ENCODE measurements at places on chromosomes 3 and 15.

GRCh38 chr3:142947352-142947751, 16.1 kb downstream of the PAQR9 start:
- DNase-seq, result no peak

- no peak for DNase-seq
Measured at GRCh38 chr3:197311591-197311990, 13.2 kb upstream of the DLG1 start.

GRCh38 chr3:40456279-40456939, 730 bp upstream of the RPL14 start:
- DNase-seq, result no peak

DNA sequence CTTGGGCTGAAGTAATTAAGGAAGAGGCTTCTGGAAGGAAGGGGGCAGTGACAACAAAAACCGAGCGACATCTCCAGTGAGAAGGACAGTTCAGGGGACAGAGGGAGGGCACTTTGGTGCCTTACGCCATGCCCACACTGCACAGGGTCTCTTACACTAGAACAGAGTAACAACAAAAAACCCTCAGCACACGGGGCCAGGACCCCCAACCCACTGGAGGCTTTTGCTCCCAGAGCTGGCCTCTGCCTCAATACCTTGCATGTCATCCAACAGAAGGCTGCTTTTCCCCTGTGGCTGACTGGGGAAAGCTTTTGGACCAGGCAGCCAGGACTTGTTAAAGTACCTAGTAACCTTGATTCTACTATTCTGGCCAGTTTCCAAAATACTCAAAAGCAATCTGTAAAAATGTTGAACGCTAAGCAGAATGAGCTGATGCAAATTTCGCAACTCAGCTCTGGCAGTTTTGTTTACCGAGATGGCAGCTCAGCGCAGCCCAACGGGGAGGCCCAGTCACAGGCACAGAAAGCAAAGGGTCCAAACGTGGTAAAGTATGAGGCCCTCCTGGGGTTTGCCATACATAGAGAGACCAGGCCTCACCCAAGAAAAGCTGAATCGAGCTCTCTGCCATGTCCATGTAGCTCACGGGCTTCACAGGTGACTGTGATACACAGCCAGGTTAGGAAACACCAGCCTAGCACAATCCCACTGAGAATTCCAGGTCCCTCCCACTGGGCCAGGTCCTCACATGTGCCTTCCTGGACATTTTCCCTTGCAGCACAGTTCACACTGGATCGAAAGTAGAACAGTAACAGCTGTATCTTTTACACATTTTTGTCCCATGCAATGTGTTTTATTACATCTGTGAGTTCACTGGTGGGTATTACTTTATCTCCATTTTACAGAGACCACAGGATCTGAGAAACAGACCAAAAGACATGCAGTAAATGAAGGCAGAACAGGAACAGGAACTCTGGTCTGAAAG, 6.0 kb downstream of the CHCHD4 start:
- DNase-seq, result no peak

DNA sequence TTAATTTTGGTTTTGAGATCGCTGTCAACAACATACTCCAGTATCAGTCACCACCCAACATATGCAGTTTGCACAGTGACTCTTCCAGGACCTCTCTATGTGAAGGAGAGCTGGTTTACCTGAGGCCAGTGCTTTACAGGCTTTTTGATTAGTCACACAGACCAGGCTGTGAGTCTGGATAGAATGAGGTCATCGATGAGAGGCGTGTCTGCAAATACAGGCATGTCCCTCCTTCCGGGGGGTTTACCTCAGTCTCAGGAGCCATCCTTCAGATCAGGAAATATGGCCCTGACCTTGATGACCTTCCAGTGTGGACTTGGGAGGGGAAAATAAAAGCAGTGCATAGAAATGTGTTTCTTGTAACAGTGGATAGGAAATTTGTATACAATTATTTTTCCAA, 46.9 kb downstream of the KBTBD12 start:
- DNase-seq, result no peak

DNA sequence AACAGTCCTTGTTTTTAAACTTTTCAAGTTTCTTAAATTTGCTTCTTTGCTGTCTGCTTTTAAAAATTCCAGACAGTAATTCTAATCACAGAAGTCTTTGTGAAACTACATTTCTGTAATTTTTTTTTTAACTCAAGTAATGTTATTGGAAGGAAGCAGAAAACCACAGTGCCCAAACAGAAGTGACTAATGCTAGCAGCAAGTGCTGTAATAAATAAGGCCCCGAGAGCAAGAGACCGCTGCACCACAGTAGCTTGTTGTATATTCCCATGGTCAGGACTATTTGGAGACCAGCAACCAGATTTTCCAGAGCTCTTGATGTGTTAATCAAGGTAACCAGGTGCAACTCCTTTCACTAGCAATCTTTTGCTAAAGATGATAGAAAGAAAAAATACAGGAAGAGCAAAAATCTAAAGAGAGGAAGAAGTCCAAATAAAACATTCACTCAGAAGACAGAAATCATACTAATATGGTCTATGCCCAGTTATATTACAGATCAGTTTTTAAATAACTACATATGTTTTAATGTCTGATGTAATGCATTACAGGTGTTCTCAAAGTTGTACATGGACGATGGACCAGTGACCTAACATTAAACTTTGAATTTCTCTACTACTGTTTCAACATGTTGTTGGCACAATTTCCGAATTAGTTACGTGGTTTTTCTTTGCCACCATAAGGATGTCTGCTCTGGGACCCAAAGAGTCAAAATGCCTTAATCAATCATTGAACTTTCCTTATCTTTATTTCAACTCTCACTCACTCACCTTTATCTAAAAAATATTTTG, 36.4 kb downstream of the WWTR1 start:
- DNase-seq, result no peak

DNA sequence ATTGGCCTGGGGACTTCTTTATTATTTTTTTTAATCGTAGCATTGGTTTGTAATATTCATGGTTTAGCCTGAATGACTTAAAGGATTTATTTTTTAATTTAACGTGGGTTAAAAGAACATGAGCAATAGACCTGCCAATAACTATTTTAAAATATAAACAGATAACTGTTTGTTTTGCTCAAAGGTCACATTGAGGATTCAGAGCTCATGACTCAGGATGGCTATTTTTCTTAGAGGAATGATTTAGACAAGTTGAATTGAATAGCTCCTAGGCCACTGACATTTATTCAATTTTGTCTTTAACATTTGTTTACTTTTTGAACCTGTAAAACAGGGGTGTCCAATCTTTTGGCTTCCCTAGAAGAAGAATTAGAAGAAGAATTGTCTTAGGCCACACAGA, 68.5 kb downstream of the ITPR1 start:
- no peak for DNase-seq

- peak; percentile 50 for DNase-seq
Measured at GRCh38 chr3:157999246-157999645, 107.0 kb downstream of the SHOX2 start.

DNA sequence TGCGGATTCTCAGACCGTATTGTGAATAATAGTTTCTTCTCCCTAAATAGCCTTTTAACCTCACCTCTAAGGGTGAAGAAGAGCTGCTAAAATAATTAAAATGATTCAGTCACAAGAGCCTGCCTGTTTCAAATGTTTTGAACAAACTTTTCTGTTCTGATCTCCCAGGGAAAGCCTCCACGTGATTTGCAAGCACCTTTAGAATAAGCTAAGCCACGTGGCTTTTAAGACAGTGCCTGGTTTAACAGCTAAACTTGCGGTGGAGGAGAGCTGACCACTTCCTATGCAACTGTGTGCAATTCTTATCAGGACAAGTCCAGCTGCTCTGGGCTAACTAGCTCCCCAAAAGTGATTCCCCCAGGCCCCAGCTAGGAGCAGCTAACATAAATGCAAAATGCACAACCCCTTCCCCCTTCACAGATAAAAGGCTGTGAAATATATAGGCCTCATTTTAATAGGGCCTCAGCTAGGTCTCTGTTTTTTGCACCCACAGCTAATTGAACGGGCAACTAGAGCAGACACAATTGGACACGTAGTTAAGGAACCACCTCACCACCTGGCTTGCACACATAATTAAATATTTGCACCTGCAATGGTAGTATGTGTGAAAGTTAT, 401.2 kb upstream of the NR2F2 start:
- DNase-seq, result no peak

- no peak for DNase-seq
Measured at GRCh38 chr3:190210608-190211007, 89.9 kb upstream of the P3H2 start.

DNA sequence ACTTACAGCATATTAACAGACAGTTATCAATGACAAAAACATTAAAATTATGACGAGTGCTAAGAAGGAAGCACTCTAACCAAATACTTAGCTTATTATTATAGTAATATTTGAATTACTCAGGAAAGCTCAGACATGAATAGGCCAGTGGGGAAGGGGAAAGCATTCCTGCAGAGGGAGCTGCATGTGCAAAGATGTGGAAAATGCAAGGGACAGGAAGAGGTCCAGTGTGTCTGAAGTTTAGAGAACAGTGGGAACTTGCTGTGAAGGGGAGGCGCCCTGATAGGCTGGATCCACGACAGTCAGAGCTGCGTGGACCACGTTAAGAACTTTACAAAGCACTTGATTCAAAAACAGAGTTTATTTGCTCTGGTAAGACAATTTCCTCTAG, 1.2 kb upstream of the SPICE1 start:
- DNase-seq, result peak; percentile 31

DNA sequence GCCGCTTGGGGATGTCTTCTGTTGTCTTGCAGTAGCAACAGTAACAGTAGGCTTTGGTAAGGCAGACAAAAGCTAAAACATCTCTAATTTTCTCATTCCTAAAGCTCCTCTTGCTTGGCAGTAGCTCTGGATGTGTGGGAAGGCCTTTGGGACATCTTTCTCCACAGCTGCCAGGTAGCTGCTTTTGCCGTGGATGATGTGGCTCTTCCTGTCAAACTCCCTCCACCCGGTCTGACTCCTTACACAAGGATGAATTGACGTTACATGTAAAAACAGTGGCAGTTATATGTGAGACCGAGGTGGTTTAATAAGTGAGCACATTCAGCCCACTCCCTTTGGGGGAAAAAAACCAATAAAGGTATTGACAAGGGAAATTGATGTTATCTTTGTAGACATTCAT, 309.1 kb downstream of the TUSC7 start:
- DNase-seq, result no peak

- no peak for DNase-seq
Measured at GRCh38 chr3:23425410-23425809, 222.3 kb downstream of the UBE2E2 start.

DNA sequence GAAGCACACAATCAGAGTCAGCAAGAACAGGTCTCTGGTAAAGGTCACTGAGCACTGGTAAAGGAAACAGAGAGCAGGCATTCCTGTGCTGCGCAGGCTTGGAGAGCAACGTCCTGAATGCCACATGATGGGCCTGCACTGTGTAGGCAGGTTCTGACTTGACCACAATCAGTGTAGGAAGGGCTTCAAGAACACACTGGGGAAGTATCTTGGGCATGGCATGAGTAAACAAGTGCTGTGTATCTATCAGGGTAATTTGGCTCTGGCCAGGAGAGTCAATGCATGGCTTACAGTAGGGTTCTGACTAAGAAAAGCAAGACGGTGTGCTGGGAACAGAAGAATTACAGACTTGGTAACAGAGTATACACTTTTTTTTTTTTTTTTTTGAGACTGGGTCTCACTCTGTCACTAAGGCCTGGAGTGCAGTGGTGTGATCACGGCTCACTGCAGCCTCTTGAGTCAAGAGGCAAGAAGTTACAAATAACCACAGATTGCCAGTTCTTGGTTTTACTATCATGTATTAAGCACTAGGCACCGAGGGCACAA, 30.6 kb downstream of the TBC1D2B start:
- no peak for DNase-seq

DNA sequence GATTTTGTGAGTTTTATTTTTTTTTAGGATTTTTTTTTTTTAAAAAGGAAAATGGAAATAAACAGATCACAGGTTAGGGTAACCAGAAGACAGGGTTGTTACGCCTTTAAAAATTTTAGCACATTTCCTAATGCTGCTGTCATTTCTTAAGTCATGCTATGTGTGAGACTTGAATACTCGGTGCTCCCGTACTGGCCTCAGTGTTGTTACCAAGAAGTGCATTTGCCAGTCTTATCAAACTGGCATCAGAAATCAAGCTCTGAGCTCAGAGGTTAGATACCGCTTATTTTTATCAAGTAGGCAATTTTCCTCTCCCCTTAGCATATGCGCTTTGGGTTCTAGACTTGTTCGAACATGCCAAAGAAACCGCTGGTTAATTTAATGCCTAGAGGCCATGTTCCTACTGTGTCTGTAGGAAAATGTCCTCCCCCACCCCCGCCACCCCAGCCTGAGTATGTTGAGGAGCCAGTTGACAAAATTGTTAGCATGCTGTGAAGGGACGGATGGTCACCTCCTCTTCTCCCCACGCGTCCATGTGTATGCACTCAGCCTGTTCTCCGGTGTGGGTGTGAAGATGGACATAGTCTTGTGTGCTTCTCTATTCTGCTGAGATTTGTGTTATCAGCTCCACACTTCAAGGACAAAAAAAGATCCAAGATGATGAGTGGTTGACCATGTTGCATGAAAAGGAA, 88.9 kb downstream of the ITPR1 start:
- DNase-seq, result no peak

DNA sequence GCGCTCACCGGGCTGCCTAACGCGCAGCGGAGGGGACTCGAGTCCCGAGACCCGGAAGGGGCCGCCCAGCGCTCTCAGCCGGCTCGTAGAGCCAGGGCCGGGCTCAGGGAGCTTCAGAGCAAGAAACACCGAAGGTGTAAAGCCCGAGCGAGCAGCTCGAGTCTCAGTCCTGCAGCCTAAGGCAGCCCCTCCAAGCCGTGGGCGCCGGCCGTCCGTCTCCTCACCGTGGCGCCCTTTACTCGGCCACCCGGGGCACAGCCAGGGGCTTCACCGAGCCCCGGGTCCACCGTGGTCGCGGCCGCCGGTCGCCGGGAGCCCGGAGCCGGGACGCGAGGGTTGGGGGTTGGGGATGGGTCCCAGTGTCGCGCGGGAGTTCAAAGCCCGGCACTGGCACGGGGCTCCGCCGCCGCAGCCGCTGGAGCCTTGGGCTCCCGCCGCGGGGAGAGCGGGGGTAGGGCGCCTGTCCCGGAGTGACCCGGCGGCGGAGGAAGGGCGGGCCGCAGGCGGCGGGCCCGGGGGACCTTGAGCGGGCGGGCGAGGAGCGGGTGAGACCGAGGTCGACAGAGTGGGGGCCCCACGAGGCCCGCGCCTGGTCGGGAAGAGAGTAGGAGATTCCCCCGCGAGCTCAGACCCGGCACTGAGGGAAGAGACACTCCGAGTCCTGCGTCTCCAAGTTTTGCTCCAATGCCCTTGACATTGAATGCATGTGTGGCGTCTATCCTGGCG, 26.9 kb upstream of the THRB start:
- DNase-seq, result peak; percentile 28

DNA sequence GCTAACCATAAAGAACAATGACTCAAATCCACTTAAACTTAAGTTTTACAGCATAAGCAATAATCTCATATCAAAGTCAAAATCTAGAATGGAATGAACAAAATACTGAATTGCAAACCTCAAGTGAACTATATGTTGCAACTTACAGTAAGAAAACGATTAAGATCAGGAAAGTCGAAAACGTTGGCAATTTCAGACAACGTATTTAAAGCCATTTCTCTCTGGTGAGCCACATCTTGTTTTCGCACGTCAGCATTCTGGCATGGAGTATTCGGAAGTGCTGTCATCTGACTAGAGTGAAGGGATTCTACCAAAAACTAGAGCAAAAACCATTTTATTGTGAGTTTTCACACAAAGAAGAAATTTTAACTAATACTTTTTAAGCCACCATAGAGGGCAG, 28.5 kb downstream of the ATR start:
- DNase-seq, result no peak

Measured in NCI-H1092 treated with DMSO at 0.1 percent for 48 hours (cell line).